ENCODE measurements at places on chromosomes 7 and 10.

DNA sequence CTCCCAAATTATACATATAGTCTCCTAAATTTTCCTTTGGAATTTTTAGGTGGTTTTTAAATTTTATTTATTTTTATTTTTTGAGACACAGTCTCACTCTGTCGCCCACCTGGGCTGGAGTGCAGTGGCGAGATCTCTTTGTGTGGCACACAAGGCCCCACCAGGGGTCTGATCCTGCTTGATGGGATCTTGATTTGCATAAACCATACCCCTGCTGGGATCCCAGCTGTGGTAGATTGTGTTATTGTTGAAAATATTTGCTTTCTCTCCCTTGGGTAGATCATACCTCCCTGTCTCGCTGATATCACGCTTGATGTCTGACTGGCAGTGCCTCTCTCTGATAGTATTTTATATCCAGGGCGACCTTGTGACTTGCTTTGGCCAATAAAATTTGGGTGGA is 5.6 kb upstream of the MUC3A start:
- no peak for DNase-seq

- no peak for DNase-seq
Measured at GRCh38 chr7:29150856-29151255, 4.5 kb upstream of the CPVL start.

DNA sequence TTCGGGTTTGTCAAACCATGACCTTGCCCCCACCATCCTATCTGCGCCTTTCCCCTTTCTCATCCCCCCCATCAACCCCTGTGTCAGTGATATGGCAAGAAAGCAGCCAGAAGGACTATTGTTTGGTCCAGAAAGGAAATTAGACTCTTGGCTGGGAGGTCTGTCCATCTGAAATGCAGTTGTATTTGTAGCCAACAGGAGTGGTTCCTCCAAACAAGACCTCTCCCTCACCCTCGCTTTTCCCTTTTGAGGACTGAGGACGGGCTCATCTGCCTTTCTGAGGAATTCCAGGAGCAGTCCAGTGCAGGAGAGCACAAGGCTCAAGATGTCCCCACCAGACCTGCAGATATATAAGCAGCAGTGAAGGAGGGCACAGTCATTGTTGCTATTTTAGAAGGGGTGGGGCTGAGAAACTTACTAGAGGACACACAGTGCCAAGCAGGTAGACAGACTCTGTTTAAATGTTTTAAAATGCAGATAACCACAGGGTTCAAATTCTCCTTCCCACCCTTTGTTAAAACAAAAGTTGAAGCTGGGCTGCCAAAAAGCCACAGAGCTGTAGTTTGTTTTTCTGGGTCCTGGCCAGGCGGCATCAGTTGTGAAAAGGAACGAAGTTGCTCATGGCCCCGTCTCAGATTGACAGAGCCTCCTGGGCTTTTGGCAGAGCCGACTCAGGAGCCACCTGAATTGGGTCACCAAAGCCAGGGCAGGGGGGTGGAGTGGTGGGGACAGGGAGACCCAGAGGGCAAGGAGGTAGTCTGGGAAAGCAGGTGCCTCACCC is 37.3 kb downstream of the CYP17A1 start:
- DNase-seq: no peak

DNA sequence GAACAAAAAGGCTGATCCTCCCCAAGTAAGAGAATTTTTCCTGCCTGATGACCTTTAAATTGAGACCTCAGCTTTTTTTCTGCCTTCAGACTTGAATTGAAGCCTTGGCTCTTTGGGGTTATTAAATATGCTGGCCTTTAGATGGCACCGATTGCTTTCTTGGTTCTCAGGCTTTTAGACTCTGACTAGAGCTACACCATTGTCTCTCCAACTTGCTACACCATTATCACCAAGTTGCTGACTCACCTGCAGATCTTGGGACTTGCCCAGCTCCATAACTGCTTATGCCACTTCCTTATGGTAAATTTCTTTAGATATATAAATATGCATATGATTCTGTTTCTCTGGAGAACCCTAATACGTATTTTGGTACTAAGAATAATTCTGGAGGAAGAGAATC is 3.1 kb upstream of the ABCA13 start:
- no peak for DNase-seq

DNA sequence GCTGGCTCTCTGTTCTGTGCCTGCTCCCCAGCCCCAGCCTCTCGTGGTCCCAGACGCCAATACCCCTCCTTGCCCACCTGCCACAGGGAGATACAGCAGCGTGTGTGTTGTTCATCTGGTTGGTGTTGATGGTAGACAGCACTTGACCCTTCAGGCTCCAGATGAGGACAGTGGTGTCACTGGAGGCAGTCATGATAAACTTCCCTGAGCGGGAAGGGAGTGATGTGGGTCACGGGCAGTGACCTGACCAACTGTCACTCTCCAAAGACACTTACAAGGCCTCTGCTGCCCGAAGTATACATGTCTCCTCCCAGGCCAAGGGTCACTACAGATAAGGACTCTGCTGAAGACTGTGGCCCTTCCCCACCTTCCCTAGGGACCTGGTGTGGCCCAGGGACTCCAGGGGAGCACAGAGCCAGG is 5.6 kb downstream of the TBL2 start:
- DNase-seq: no peak

DNA sequence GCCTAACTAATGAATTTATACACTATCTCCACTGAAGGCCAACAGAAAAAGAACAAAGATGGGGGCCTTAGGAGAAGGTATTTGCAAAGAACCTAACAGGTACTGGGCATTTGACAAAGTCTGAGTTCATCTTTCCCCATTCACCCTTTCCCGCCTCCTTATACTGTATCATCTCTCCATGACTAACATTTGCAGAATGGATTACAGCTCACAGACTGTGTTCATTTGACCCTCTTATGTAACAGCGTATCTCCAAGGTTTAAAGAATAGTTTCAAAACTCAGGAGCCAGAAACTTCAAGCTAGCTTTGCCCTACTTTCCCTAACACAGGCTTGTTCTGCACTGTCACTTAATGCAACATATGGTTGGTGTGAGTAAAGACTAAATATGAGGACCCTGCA is 238.7 kb upstream of the CELF2 start:
- DNase-seq: no peak

GRCh38 chr7:142832417-142832816 is 22.5 kb upstream of the EPHB6 start:
- no peak for DNase-seq

- no peak for DNase-seq
Measured at GRCh38 chr7:26497801-26498596, 206.3 kb downstream of the SNX10 start.

- no peak for DNase-seq
Measured at GRCh38 chr7:79923953-79924352, 210.7 kb upstream of the GNAI1 start.

GRCh38 chr10:106981452-106982075 is 182.9 kb downstream of the SORCS1 start:
- no peak for DNase-seq

DNA sequence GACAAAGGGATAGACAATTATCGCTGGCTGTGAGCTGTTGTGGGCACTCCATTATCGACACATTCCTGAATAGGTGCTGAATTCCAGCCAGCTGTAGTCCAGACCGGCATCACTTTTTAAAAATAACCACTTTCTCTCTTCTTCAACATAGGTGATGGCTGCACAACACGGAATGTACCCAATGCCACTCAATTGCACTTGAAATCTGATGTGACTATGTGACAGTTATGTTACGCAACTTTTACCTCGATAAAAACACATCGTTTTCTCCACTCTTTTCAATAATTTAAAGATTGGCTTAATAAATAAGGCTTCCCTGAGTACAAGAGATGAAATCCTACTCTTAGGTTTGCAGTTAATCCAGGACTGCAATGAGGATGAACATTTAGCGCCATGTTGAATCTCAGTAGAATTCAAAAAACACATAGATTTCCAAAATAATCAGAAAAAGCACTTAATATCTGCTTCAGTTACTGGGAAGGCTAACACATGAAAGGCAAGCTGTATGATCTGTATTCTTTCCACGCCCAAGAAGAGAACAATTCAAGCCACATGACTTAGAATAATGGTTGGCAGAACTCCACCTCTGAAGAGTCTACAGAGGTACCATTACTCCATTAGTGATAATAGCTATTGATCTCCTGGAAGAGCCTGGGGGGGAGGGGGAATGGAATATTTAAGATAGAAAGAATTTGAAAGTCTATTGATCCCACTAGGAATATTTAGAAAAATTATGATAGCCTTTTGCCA is 3.6 kb downstream of the YWHAG start:
- DNase-seq: no peak

- DNase-seq: no peak
Measured at GRCh38 chr10:103691723-103692435, 163.5 kb downstream of the SH3PXD2A start.

DNA sequence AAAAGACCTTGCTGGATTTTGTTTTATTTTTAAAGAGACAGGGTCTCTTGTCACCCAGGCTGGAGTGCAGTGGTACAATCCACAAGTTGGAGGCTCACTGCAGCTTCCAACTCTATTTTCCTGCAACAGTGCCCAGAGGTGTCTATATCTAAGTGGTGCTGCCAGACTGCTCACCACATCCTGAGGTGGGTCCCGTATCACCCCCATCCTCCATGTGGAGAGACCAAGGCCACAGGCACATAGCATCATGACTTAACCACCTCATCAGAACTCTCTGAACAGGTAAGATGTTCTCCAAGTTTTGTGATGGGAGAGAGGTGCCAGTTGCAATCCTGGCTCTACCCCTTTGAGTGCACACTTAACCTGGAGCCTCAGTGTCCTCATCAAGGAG is 98.2 kb downstream of the RNF216 start:
- no peak for DNase-seq

DNA sequence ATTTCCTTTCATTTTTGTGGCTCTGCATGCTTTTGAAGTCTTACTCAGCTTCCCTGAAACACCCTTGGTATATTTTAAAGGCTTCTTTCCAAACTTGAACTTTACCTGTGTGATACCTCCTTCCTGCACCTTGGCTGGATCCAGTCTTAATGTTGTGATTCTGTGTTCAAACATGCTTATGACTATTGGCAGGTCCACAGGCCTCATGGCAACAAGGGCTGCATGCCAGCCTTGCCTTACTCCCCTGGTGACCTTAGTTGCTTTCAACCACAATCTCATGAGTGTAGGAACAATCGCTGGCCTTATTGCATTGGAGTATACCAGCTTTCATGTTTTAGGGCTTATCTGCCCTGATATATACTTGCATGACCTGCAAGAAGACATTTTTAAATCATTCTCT is 238.7 kb downstream of the KIF20B start:
- DNase-seq: no peak

- DNase-seq: no peak
Measured at GRCh38 chr10:12344375-12345110, 4.8 kb upstream of the CAMK1D start.

DNA sequence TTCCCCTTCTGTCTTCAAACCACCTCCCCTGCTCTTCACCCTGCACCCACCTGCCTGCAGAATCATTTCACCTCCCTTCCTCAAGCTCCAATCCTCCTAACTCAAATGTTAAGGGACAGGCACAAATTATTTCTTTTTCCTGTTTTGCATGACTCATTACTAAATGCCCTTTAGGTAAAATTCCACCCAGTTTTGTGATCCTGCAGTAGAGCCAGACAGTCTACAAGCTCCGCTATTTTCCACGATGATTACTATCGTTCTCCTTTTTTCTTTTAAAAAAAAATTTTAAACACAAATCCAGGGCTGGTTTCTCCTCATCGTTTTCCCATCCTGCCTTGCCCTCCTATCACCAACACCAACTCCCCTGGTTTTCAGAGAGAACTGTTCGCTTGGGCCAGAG is 186.8 kb upstream of the YAE1 start:
- no peak for DNase-seq

GRCh38 chr10:8404721-8405120 is 350.2 kb downstream of the GATA3 start:
- DNase-seq: no peak

GRCh38 chr10:14588084-14588937 is 186.4 kb downstream of the FAM107B start:
- DNase-seq: peak; percentile 43

DNA sequence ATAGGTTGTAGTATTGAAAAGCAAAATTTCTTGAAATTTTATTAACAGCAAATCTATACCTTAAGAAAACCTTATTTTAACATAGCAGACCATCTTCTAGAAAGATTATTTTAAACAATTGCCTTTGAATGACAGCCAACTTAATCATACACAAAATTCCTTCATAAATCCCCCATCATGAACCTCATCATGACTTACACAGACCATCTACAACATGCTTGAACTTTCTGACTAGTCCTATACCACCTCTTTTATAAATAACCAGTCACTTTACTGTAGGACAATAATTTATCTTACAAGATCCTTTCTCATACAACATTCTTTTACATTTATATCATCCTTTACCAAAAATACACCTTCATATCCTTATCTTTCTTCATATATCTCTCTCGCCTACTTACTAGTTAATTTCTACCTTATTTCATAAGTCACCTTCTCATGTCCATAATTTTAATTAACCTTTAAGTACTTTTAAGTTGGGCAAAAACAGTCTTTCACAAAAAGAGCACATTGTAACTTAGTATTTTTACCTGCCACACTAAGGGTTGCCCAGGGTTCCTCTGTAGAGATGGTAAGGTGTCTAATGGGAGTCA is 16.6 kb upstream of the PTN start:
- DNase-seq: no peak

DNA sequence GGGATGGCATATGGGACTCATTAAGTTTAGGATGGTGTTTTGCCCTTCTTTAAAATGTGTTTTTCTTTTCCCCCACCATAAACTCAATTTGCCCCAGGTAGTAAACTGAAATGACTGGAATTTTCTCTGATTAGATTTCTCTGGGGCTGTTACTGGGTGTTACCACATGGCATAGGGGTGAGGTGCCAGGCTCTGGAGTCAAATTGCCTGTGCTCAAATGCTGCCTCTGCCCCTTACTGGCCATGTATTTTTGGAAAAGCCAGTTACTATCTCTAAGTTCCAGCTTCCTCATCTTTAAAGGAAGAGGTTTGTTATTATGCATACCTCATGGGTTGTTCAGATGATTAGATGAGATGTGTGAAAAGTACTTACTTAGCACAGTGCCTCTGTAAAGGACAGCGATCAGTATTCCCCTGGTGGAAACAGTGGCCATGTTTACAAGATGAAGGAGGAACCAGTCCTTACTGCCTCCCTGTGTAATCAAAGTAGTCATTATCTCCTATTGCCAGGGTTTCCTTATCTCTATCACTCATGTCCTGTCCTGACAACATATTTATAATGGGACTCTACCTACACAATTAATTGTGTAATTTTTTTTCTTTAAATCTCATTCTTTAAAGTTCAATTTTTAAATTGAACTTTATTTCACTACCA is 352.0 kb downstream of the KCNMA1 start:
- no peak for DNase-seq

DNA sequence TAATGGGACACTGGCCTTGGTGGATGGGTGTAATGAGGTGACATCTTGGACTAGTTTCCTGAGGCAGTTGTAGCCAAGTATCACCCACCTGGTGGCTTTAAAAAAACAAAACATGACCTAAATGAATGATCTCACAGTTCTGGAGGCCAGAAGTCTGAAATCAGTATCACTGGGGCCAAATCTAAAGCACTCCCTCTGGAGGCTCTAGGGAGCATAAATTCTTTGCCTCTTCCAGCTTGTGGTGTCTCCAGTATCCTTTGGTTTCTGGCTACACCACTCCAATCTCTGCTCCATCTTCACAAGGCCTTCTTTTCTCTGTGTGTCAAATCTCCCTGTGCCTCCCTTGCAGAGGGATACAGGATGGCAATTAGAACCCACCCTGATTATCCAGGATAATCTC is 342.9 kb downstream of the CALN1 start:
- no peak for DNase-seq

- no peak for DNase-seq
Measured at GRCh38 chr10:80472234-80473095, 18.4 kb downstream of the TSPAN14 start.

Data from stimulated activated CD4-positive, alpha-beta T cell treated with anti-CD3 and anti-CD28 coated beads, TNF-alpha, amount 100 ng/mL, for 24 hours (primary cell).